ENCODE measurements at places on chromosomes 2 and 18.

- DNase-seq, result no peak
Observed at GRCh38 chr2:190446193-190446592, 38.0 kb downstream of the MFSD6 start.

DNA sequence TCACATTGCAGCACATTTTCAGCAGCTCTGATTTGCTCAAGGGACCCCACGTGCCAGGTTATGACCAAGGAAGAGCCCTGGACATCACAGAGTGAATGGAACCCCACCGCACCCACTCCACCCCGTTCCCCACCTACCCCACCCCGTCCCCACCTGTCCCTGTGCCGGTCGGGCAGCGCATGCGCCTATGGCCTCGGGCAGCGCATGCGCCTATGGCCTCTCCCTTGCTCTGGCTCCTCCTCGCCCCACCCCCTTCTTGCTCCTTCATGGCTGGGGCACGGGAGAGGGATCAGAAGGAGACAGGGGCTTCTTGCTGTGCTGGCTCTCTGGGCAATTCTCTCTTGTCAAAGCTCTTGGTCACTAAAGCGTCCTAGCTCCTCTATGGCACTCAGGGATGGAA lies 371.8 kb upstream of the HS6ST1 start:
- no peak for DNase-seq

DNA sequence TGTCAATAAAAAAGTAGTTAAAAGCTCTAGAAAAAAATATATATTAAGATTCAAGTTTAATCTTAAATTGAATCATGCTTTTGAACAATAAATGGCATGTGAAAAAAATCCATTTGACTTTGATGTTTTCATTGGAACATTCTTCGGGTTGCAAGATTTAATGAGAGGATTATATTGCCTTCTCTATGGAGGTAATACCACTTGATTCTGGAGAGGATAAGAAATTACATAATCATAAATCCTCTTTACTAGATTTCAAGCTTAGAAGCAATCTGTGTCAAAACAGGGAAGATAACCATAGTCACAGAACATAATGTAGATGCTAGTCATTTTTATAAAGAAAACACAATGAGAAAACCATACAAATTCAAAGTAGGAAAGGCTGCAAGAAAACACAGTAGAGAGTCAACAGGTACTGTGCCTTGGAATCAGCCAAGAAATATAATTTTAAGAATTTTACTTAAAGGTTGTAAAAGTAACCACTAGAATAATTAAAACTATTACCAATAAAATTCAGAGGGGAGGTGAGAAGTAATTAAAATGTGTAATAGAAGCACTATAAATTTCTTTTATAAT lies 18.7 kb upstream of the MAPRE2 start:
- DNase-seq, result no peak

DNA sequence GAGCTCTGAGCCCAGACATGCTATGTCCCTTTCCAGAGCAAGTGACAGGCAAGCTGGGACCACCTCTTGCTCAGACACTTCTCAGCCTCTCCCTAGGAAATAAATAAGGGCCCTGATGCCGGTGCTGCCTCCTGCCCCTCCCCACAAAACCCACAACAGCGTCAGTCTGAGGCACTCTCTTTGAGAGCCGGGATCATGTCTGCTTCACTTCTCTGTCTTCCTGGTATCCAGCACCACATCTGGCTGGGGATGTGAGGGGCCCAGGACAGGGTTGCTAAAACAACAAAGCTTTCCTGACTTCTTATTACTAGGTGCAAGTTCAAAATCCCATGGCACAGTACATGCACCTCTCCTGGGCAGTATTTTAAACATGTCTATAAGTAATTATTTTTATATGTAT lies 103.9 kb upstream of the GLI2 start:
- DNase-seq, result no peak

DNA sequence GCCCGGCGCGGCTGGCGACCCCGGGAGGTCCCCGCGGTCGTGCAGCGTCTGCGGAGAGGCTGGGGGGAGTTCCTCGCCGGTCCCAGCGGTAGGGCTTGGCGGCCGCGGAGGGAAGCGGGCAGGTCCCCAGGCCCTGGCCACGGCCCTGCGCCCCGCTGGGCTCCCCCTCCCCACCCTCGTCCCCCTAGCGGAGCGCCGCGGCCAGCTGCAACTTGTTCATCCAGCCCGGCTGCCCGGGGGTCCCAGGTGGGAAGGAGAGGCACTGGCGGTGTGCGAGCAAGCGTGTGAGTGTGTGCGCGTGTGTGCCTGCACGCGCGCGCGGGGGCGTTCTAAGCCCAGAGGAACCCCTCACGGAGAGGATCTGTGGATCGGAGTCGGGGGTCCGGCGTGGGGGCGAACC lies 1.3 kb downstream of the PTPRM start:
- DNase-seq, result peak; percentile 4

- no peak for DNase-seq
Observed at GRCh38 chr2:238055841-238056240, 5.0 kb upstream of the SCLY start.

DNA sequence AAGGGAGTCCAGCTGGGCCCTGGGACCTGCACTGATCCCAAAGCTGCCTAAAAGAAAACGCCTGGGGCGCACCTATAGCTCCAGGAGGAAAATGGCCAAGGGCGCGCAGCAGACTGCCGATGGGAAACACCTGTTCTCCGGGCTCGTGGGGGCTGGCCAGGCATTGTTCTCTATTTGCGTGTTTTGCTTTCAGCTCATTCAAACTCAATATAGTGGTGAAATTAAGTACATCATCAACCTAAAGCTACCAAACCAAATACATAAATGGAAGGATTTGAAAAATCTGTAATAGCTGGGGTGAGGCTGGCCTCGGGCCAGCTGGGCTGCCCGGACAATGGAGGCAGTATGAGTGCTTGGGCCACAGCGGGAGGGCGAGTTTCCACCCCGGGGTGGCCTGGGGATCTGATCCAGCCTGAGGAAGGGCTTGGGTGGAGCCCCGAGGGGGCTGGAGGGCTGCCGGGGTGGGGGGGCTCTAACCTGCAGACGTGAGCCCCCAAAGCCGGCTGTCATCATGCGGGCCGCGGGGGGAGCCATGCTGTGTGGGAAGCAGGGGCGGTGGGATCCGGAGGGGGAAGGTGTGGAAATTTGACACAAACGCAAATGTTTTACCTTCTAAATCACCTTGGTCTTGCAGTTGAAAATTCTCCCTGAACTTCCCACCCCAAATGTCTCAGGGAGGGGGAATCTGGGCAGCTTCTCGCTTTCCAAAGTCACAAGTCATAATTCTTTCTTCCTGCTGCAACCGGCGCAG lies 77.6 kb downstream of the ASB1 start:
- DNase-seq, result no peak

DNA sequence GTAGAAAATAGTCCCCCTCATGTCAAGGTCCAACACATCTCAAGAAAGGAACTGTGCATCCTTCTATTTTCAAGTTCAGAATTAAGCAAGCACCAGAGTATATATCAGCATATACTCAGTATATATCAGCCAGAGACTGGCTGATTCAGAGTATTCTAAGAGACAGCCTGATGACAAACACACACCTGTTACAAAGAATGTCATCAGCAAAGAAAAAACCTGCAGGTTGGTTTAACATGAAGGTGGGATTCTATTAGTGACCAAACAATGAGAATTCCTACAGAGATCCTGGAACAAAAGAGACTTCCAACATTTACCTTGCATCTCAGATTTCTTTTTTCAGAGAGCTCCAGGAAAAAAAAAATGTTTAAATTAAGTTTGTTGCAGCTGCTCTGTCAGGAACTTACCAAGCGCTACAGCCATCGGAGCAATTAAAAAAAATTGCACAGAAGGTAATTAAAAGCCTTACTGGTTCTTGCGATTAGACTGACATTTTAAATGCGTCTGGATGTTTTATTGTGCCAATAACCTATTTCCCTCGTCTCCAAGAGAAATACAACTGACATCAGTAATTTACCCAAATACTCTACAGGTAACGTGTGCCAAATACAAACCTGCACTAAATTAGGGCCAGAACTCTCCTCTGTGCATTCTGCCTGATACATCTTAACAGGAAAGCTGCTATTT lies 218.1 kb downstream of the HNMT start:
- DNase-seq, result no peak

DNA sequence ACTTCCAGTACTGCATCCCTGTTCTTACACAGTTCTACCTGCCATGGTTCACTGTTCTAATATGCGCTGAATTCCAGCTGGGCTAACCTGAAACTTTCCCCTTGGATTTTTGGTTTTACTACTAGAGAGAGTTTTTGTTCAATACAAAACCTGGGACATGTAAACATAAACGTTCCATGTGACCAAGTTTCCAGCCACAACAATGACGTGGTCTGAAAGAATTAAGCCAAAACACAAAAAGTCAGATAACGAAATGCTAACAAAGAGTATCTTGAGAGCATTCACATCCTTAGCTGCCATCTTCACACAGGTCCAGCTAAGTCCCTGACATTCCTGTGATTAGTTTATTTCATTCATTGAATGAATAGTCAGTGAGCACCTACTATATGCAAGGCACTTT lies 467.0 kb upstream of the PKDCC start:
- DNase-seq, result no peak

DNA sequence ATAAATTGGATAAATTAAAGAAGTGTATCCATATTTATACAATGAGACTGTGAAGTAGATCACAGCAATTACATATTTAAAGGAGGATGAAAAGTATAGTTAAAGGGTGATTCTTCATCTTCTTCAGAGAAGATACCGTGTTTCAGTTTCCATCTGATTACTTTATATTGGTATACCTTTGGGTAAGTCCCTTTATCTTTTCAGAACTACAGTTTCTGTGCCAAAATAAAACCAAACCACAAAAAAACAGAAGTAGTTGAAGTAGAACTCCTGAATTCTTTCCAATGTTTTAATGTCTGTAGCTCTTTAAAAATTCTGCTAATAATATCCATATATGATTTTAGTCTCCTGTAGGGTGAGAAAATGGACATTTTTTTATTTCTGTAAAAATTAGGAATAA lies 231.2 kb upstream of the LINC00305 start:
- DNase-seq, result no peak

DNA sequence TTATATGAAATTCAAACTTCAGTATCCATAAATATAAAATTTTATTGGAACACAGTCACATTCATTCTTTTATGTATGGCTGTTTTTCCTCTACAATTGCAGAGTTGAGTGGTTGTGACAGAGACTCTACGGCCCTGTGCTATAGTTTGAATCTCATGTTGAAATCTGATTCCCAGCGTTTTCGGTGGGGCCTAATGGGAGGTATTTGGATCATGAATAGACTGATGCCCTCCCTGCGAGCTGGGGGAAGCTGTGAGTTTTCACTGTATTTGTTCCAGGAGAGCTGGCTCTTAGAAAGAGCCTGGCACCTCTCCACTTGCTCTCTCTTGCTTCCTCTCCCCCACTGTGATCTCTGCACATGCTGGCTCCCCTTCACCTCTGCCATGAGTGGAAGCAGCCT lies 1.7 kb downstream of the PFN4 start:
- DNase-seq, result no peak

GRCh38 chr2:150591496-150592285 lies 104.2 kb upstream of the RND3 start:
- DNase-seq, result no peak

- no peak for DNase-seq
Observed at GRCh38 chr2:41926614-41927580, 120.9 kb upstream of the PKDCC start.

DNA sequence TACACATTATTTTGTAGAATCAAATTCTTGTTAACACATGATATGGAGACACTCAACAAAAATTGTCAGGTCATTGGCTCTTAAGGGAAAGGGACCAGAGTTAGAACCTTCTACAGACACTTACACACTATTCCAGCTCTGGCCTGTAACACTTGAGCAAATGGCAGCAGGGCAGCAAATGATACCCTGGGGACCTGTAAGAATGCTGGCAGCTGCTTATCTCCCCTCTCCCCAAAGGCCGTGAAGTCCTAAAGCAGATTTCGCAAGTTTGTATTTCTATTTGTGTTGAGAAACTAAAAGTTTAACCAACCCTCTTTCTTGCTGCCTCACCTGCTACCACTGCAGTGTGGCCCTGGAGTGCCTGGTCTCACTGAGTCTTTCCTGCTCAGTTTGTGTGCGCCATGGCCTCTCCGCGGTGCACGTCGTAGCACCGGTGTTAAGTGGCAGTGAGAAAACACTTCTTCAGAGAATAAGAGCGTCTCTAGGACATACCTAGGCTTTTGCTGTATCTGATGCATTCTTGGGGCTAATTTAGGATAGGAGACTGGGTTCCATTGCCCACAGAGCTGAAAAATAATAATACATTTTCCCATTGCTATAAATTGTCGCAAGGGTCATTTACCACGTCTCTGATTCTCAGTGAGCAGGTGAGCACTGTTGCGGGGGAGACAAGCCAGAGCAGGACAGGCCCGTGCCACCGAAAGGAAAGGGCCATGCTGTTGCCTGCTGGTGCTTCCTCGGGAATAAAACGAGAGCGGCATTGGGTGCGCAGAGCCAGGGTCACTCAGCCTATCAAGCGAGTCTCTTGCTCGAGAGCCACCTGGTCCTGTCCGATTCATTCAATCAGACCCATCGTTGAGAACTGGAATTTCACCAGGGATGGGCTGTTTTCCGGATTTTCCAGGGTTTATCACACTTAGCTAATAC lies 204.9 kb downstream of the PTGR3 start:
- DNase-seq, result no peak

DNA sequence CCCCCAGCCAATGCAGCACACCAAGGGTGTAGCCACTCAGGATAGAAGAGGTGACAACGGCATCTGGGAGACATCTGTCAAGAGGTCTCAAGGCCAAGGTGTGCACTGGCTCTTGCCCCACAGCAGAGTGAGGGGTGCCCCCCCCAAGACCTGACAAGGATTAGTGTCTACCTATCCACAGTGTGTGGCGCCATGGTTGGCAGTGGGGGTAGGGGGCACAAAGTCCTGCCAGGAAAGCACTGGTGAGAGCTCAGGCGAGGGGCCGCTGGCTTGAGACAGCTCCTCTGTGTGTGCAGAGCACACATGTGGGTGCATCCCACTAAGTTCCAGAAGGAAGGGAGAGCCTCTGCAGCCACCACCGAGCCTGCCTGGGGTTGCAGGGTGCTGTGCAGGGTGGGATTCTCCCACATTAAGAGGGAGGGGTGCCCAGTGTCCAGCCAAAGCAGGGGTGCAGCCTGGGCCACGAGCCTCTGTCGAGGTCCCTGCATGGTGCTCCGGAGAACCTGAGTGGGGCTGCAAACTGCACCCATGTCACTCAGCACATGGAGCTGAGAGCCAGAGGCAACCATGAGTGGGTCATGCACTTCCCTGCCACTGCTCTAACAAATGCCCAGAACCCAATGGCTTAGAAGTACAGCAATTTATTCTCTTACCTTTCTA lies 311.2 kb upstream of the HDAC4 start:
- DNase-seq, result no peak

DNA sequence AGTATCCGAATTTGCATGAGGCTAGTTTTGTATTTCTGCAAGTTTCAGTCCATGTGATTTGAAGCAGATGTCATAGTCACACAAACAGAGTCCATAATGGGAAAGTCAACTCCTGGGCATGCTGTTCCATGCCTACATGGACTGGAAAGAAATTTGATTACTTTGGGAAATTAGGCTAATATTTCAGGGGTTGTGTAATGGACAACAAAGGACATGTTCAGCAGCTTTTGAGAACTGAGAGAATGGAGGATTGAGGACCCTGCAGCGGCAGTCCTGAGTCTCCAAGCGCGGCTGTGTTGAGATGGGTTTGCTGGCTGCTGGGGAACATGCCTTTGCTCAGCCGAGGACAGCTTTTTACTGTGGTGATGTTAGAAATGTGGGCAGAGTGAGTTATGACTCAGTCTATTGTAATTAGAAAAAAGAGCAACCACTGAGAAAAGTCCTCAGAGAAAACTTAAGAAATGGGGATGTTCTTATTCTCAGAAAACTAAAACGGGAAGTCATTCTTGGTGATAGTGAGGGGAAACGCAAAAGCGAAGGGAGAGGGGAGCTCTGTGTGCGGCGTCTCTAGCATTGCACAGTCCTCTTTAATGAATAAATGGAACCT lies 149.2 kb downstream of the FAM210A start:
- DNase-seq, result peak; percentile 57
